ENCODE measurements at places on chromosomes 4 and X.
A peak's percentile ranks its signal among the peaks of the same experiment; 100 is the strongest.

DNA sequence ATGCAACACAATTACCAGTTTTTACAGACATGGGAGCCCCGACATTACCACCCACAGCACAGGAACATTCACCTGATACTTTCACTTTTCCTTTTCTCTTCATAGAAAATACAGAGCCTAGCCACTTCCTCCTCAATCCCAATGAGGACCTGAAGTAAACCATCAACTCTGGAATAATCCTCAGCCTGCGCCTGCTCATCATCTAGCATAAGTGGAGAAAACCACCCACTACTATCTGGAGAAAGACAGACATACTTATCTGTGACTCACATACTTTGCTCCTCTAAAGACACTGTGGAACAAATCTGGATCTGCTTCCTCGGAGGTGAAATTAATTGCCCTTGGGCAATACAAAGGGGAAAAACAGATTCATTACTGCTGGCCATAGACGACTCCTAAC lies 47.8 kb downstream of the ZCCHC13 start:
- peak; percentile 47 for DNase-seq

GRCh38 chr4:39635023-39635422 lies 3.6 kb downstream of the SMIM14 start:
- no peak for DNase-seq

GRCh38 chrX:41603596-41603995 lies 85.2 kb upstream of the GPR34 start:
- no peak for DNase-seq

- no peak for DNase-seq
Measured at GRCh38 chrX:35809781-35810180, 11.6 kb downstream of the MAGEB16 start.

DNA sequence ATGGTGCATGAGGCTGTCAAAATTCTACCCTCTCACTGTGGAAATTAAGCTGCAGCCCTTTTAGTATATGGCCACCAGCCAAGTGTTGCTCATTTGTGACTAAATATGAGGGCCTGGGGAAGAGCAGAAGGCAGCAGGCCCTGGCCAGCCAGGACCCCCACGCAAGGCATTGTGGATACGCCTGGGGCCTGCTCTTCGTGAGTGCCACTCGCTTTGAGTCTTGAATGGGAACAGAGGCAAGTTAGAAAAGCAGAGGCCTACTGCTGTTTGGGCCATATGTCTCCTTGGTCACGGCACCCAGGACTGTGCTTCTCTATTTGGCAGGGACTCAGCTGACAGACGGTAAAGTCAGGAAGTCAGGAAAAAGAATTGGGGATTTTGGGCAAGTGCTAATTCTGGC lies 10.9 kb downstream of the RTL5 start:
- no peak for DNase-seq

DNA sequence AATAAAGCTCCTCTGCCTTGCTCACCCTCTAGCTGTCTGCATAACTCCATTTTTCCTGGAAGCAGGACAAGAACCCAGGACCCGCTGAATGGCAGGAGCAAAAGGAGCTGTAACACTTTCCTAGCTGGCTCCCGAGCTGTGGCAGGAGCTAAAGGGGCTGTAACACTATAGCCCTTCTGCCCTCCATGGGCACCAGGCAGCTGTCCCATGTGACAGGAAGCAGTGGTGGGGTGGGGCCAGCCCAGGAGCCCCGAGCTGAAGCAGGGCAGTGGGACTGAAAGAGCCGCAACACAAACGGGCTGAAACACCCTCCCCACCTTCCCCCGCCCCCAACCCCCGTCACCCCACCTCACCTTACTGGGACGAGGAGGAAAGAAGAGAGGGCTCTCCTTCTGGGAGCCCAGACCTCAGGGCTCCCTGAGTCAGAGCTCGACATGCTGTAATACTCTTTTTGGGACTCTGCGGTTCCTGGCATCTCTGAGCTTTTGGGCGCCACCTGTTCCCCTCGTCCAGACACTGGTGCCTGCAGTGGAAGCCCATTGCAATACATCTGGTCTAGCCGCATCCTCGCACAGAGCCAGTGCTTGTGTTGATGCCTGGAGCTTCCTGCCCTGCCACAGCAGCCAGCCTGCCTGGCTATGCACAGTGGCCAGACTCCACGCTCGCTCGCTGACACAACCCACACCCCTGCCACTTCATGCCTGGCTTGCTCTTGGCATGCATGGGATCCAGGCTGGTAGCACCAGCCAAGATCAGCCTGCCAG lies 39.4 kb downstream of the PPM1K start:
- DNase-seq = no peak

DNA sequence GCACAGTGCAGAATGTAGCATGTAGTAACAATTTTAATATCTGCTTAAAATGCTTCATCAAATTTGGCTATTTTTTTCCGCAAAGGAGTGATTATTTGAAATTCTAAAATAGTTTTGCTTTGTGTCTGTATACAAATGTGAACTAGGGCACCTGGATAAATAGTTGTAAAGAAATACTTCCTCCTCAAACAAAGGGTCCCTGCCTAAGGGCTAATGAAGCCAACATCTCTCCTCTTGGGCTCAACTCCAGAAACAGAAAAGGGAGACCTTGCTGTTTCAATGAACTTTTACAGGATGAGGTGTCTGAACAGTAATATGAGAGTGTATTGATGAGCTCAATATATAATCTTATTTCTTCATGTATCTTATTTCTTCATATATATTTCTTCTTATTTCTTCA lies 30.8 kb upstream of the SCOC start:
- DNase-seq = no peak

- DNase-seq = no peak
Measured at GRCh38 chr4:34202154-34202553, 2042.2 kb downstream of the ARAP2 start.

DNA sequence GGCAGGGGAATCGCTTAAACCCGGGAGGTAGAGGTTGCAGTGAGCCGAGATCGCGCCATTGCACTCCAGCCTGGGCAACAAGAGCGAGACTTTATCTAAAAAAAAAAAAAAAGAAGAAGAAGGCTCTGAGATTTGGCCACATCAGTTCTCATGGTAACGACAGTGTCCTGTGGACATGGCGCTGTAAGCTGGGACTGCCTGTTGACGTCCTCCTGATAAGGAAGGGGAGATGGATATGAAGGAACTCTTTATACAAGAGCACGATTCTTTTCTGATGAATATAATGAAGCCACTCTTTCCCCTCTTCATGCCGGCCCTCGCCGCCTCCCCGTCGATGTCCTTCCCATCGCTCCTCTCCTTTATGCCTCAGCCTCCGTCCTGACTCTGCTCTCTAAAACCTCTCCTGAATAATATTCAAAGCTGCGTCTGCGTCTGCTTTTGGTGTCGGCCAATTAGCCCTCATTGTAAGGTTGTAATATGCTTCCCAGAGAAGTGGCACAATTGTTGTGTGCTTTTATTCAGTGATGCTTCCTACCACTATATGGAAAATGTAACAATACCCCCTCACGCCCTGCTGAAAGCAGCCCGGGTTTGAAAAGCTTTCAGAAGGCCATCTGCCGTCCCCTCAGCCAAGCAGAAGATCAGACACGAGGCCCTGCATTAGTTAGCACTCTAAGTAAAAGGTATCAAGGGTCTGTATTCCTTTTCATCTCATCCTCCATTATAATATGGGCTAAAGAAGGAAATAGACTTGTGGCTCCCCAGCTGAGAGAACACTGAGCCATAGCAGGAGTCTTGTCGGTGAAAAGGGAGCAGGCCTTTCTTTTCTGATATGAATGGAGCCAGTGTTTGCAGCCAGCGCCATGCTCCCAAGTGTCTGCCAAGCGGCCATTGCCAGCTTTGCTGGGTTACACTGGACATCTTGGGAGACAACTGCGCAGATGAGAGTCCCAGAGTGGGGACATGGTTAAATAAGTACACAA lies 22.1 kb upstream of the SCOC start:
- DNase-seq = no peak

DNA sequence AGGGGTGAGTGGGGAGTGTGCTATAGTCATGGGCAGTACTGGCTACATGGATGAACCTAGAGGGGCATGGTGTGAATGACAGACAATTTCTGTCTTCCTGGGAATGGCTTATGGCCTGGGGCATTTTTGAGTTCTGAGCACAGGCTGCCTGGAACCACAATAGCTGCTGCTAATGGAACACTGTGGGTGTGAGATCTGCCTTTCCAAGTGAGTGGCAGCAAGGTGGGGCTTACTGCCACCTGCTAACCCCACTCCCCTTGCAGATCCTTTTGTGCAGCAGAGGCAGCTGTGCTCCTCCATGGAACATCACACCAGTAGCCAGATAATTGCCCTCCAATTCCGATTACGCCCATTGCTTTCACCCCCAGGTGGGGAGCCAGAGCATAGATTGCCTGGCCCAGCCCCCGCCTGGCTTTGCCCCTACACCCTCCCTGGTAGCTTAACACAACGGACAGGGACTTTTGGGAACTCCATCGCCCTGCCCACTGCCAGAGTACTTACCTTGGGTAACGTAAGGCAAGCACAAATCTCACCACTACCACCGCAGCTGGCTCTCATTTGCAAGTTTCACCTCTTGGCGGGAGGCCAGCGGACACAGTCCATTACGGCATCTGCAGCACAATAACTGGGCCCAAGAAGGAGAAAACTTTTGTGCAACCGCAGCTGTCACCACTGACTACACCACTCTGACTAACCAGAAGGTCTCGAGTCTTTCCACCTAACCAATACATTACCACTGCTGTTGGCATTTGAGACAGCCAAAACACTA lies 421.2 kb upstream of the NWD2 start:
- no peak for DNase-seq

- DNase-seq = no peak
Measured at GRCh38 chr4:18973296-18973695, 951.7 kb upstream of the LCORL start.

GRCh38 chrX:2697741-2698299 lies 6.7 kb downstream of the CD99 start:
- peak; percentile 27 for DNase-seq

- DNase-seq = no peak
Measured at GRCh38 chr4:42306221-42307109, 90.8 kb upstream of the SHISA3 start.

GRCh38 chrX:97238632-97239031 lies 354.9 kb downstream of the RPA4 start:
- peak; percentile 58 for DNase-seq

- no peak for DNase-seq
Measured at GRCh38 chrX:19774905-19775304, 112.5 kb downstream of the SH3KBP1 start.

DNA sequence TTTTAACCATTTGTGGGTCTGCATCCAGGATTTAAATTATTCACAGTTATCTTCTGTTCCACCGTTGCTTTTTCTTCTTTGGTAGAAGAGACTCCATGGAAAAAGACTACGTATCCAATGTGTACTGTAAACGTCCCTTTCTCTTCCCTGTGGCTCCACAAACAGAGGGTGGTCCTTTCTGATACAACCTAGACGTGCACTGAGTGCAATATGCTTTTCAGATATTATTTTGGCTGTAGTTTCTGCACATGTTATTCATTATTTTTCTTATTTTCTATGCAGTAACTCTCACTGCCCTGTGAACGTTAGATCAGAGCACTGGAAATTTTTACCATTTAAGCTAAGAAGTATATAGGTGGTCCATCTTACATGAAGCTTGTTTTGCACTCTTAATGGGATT lies 72.7 kb downstream of the SHISA3 start:
- DNase-seq = no peak

DNA sequence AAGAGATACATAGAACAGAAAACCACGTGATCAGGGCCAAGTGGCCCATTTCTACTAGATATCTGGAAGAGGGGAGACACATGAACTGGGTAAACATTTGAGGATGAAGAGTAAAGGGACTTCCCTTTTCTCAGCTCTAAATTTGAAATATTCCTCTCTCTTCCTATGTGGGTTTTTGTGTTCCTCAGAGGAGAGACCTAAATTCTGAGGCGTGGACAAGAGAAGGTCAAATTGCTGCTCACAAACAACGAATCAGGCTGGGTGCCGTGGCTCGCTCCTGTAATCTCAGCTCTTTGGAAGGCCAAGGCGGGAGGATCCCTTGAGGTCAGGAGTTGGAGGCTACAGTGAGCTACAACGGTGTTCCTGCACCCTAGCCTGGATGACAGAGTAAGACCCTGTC lies 216.0 kb downstream of the PTTG2 start:
- no peak for DNase-seq

GRCh38 chr4:75514949-75515612 lies 808 bp downstream of the THAP6 start:
- no peak for DNase-seq

GRCh38 chrX:87105131-87105530 lies 412.5 kb upstream of the KLHL4 start:
- DNase-seq = no peak

DNA sequence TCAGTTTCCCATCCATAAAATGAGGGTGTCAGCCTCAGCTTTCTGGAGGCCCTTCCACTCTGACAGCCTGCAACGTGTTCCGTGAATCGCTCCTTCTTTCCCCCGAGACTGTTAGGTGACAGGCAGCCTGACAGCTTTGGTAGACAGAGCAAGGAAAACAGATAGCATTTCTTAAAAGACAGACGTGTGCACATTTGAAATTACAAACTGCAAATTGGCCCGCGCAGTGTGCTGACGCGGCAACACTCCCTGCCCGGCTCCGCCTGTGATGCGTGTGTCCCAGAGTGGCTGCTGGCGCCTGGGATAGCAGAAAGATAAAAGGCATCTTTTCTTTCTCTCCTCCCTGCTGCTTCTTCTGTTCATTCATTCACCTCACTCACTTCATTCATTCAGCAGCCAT lies 245.3 kb downstream of the AFAP1 start:
- no peak for DNase-seq

- no peak for DNase-seq
Measured at GRCh38 chr4:163395758-163396157, 52.1 kb downstream of the NPY5R start.

GRCh38 chrX:15468036-15468435 lies 25.1 kb downstream of the PIR start:
- DNase-seq = peak; percentile 62

DNA sequence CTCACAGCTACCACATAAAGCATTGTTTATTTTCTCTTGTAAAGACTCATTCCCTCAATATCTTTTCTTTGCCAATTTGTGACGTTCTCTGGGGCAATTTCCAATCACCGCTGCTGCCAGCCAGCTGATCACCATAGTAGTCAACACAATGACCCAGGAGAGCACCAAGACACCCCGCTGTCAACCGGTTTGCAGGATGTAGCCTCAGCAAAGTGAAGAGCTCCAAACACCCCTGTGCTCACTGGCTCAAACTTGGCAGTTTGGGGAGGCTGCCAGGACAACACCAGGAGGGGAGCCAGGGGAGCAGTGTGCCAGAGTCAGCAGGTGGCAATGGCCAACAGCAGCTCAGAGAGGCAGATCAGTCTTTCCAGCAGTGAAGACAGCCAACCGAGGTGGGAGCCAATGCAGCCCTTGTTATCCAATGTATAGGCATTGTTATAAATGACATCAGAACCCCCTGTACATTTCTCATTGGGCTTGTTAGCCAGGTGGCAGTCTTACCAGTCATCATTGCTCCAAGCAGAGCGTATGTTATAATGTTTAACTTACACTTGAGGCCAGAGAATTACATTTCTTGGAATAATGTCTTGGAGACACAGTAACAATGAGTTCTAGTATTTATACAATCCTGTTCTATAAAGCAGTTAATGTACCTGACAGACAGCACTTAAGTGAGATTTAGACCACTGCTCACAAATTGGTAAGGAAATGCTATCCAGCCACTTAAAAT lies 274.9 kb upstream of the GK2 start:
- DNase-seq = no peak

- peak; percentile 97 for DNase-seq
Measured at GRCh38 chrX:9897761-9898161, 69.4 kb upstream of the CLDN34 start.

Measured in EH (cell line).